ENCODE measurements at places on chromosomes 12 and 14.

- no peak for DNase-seq
Measured at GRCh38 chr12:65707051-65707450, 117.2 kb upstream of the HMGA2 start.

DNA sequence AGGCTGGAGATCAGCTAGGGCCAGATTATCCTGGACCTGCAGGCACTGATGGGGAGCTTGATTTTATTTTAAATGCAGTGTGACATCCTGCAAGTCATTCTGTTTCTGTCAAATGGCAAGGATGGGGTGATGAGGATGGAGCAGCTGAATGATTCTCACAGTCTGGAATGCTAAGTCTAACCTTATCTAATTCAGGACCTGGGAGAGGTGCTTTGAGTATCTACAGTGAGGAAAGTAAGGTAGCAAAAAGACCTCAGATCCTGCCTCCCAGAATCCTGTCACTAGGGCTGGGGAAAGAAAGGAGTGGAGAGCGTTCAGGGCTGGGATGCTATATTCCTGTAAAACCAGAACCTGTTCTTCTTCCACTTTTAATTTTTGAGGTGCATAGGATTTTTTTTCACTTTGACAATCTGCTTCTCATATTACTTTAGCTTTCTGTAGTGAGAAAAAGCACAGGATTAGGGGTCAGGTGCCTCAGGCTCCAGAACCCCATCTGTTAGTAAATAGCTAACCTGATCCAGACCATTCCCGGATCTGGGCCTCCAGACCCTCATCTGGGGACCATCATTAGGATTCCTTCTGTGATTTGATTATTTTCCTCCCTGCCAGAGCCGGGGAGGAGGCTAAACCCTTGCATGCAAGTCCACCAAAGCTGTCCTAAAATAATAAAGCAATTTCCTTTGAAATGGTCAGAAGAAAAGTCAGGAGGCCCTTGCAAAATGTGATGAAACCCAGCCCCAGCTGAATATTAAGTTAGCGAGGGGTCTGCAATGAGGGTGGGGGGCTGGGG is 54.7 kb downstream of the ASCL1 start:
- DNase-seq, result peak; percentile 99

DNA sequence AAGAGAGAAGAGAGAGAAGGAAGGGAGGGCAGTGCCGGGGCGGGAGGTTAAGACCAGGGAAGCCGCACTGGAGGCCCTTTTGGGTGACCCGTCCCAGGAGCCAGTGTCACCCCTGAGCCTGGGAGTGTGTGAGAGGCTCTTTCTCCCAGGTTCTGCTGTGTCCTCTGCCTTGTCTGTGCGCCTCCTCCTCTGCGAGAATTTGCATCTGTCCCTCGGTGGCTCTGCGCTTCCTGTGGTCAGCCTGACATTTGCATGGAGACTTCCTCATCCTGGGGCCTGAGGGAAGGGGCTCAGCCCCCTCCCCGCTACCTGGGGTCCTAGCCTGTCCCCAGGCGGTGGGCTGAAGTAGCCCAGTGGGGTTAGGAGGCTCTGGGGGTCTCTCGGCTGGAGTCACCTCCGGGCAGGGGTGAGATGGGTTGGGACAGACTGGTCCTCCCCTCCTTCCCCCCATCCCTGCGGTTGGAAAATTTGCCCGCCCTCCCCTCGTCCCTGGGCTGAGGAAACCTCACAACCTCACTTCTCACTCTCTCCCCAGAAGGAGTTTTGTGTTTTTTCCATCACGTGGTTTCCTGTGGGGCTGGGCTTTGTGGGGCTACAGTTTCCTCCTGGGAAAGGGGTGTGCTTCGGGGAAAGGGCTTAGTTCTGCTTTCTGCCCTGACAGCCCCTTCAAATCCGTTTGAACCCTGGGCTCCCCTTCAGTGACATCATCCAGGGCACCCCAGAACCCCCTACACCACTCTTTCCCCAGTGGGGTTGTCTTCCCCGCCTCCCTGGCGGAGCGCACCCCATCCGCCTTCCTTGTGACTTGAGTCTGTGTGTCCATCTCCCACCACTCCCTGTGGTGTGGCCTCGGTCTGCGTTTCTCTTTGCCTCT is 2.5 kb downstream of the PTPN6 start:
- no peak for DNase-seq

GRCh38 chr12:89352242-89352491 is 134 bp downstream of the DUSP6 start:
- DNase-seq, result no peak

- no peak for DNase-seq
Measured at GRCh38 chr14:67927244-67927643, 107.7 kb downstream of the RAD51B start.

DNA sequence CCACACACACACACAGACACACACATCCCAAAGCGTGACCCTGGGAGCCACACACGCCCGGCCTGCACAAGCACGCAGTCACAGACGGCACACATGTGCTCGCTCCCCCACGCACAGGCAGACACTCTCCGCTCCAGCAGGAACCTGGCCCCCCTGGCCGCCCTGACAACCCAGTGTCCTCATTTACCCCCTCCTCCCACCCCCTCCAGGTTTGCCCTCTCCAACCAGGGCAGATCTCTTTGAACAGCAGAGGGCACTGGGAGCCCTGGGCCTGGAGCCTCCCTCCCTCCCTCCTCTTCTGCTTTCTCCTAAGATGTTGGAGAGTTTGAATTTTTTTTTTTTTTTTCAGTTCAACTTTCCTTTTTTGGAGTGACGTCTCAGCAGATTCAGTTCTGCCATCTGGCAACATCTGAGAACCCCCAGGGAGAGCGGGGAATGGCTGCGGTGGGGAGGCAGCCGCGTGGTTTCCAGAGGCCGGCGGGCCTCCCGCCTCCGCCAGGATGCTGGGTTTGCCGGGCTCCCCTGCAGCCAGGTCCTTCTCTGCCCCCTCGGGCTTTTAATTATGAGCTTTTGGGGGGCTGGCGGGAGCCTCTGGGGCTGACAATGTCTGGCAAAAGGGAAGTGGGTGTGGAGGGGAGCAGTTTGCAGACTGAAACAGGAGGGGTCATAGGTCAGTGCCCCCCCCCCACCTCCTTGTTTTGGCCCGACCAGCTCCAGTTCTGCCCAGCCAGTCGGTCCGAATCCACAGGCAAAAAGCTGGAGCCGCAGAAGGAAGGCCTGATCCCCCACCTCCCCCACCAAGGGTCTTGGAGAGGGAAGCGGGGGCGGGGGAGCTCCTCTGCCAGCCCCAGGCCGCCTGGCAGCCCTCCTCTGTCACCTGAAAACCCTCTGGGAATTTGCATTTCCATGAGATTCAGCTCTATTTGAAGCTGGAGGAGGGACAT is 1.3 kb upstream of the NCOR2 start:
- DNase-seq, result peak; percentile 91

DNA sequence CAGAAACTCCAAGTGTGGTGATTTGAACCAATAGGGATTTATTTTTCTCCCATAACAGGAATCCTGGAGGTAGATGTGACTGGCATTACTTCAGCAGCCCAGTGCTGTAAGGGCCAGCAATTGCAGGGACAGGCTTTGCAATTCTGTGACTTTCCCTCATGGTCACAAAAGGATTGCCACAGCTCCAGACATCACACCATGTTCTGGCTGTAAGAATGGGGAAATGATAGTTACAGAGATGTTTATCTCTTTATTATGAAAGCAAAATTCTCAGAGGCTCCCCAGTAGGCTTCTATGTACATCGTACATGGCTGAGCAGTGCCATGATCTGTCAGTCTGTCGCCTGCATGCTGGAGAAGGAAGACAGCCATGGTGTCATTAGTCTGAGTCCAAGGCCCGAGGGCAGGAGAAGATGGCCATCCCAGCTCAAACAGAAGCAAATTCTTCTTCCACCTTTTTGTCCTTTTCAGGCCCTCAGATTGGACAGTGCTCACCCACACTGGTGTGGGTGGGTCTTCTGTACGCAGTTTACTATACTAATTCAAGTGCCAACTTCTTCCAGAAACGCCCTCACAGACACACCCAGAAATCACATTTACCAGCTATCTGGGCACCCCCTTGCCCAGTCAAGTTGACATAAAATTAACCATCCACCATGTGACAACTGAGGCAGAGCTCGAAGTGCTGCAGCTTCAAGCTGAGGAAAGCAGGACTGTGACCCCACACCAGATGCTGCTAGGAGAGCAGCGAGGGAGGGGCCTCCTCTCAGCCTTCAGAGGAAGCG is 17.2 kb downstream of the ZBTB42 start:
- DNase-seq, result no peak

DNA sequence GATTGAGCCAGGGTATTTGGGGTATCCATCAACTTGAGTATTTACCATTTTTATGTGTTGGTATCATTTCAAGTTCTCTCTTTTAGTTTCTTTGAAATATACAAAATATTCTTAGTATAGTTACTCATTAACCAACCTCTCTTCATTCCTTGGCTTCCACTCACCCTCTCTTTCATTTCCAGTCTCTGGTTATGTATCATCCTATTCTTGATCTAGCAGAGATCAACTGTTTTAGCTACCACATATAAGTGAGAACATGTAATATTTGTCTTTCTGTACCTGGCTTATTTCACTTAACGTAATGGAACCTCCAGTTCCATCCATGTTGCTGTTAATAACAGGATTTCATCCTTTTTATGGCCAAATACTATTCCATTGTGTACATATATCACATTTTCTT is 86.9 kb downstream of the DACT1 start:
- DNase-seq, result no peak

DNA sequence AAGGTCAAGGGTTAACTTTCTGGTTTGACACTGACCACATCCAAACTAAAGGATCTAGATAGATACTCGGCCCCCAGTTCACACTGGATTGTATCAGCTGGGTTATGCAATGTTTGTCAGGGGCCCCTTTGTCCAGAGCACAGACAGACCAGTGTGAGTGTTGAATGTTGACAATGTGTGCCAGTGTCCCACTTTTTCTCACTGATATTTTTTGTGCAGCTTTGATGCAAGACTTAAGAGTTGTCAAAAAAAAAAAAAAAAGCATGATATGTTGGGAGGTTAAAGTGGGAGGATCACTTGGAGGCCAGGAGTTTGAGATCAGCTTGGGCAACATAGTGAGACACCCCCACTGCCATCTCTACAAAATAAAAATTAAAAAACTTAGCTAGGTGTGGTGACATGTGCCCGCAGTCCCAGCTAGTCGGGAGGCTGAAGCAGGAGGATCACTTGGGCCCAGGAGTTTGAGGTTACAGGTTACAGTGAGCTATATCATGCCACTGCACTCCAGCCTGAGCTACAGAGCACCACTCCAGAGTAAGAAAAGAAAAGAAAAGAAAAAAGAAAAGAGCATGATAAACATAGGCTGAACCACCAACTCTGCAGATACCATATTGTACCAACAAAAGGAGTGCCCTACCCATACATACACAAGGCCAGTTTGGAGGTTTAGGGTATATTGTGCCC is 97.5 kb downstream of the LGR5 start:
- no peak for DNase-seq

GRCh38 chr14:88037325-88037724 is 32.4 kb downstream of the GPR65 start:
- no peak for DNase-seq

DNA sequence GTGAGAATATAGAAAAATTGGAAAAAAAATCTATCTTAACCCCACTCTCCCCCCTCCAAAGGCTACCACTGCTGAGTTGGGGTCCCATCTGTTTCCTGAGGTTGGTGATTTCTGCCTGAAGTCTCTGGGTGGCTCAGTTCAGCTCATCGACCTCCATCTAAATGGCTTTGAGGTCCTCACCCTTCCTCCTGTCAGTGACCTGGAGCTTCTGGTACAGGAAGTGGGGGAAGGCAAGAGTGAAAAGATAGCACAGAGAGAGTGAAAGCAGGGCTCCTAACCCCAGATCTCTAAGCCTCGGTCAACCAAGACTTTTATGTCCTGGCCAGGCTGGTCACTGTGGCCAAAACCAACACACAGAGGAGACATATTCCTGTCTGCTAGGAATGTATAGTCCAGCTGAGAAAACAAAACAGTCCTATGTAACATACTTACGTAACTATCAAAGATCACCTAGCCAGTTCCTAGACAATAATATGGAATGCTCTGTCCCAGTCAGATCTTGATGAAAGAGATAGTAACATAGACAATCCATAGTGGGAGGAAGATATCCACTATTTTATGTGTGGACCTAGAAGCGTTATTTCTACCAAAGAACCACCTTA is 12.3 kb upstream of the KRT73 start:
- DNase-seq, result no peak

DNA sequence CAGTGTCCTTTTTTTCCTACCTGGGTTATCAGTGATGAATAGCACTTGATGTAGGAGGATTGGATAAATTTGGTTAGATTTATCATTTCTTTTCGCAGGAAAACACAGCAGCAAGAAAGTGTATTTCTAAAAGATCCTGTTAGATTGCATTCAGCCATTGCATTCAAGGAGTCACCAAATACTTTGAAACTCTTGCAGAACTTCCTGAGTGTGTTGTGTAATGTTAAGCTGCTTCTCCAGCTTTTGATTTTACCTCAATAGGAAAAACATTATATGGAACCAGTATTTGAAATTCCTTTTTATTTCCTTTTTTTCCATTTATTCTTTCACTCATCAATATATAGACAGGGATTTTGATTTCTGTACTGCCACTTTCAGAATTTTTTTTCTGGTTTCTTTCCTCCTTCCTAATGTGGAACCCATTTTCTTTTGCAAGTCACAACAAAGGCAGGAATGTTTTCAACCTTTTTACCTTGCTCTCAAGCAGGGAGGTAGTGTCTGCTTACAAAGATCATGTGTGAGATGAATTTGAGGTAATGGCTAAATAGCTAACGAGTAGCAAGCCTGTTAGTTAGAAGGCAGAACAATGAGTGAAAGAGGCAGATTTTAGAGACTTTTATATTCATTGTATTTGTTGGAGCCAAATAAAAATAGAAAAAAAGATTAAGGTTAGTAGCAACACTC is 56.2 kb downstream of the PPHLN1 start:
- no peak for DNase-seq

DNA sequence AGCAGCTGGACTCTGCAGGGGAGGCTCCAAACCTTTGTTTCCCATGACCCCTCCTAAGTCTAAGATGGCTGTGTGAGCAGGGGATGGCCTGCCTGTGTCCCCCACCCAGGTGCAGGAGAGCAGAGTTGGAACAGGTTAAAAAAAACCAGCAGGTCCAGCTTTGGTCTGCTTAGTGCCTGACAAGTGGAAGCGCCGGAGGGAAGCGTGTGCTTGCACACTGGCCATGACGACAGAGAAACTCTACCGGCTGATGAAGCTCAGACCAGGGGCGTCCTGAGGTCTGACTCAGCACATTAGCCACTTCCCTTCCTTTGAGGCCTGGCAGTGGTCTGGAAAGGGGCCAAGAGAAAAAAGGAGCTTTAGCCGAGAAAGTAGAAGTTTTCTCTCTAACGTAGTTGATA is 280.1 kb downstream of the VRK1 start:
- DNase-seq, result peak; percentile 14

- DNase-seq, result no peak
Measured at GRCh38 chr12:98329589-98329988, 185.8 kb upstream of the TMPO start.

DNA sequence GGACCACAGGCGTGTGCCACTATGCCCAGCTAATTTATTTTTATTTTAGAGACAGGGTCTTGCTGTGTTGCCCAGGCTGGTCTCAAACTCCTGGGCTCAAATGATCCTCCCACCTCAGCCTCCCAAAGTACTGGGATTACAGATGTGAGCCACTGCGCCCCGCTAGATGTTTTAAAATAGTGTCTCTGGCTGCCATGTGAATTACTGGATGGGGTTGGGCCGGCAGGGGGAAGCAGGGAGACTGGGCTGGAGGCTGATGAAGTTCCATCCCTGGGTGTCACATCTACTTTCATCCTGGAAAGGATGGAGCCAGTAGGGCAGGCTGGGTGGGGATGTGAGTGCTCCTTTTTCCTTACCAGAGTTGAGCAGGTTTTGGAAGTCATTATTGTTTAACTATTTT is 46.1 kb downstream of the DNAH10 start:
- peak; percentile 68 for DNase-seq

- DNase-seq, result no peak
Measured at GRCh38 chr12:52268212-52268611, 6.2 kb upstream of the KRT86 start.

Data from SK-N-DZ (cell line).